ENCODE measurements at places on chromosomes 5 and 9.

DNA sequence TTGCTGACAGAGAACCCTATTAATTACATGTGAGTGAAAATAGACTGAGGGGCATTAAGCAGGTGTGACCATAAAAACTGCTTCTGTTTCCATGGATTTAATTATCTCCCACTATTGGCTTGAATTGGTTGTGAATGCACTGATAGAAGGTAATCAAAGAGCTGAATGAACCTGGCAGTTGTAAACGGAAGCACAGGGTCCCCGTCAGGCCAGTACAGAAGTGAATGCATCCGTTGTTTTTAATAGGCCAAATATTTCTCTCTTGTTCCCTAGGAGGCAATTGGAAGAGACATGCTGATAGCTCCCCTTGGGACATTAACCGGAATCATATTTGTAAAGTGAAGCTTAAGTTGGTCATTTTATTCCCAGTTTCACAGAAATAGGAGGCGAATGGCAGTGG lies 147.0 kb downstream of the CAVIN4 start:
- DNase-seq = no peak

DNA sequence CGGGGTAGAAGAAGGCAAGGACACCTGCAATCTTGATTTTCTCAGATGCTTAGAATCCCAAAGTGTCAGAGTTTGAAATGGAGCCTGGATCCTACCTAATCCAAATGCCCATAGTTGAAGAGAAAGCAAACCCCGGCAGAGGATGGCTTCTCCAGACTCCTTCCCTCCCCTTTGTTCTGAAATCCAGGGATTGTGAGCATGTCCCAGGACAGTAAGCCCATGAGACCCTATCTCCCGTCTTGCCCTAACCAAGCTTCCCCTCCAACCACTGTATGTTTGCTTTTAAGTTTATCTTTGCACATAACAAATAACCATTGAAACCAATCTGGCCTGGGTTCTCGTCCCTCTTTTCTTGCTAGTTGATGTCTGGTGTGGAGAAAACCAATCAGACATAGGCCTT lies 78.3 kb upstream of the NIPAL4 start:
- DNase-seq = no peak

GRCh38 chr5:145588113-145588512 lies 247.0 kb downstream of the PRELID2 start:
- DNase-seq = no peak

DNA sequence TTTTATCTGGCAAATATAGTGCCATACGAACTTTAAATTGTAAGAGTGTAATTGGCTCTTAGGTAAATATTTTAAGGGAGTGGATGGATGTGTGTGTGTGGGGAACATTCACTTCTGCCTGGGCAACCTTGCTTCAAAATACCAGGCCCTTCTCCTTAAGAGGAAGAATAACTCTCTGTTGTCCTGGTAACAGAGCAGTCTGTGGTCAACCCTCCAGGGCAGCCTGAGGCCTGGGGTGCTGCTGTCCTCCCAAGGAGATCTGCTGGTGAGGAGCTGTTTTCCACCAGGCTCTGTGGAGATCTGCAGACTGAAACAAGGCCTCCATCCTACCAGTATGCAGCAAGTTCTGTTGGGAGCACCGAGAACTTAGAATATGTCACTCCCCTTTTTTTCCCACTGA lies 325.2 kb downstream of the PSAT1 start:
- no peak for DNase-seq

DNA sequence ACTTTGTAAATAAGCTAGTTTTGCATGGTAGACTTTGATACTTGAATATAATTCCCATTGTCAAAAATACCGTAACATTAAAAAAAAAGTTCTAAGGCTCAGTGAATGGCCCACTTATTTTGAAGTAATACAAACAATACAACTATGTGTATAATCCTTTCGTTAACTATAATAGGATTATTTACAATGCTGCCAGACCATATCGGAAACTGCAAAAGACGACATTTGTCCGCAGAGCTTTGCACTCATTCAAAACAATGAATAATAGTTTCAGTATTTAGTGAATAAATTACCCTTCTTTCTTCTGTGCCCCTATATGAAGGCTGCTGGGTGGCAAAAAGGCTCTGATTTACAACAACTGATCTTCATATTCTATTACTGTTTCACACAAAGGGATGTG lies 121.8 kb downstream of the DROSHA start:
- DNase-seq = no peak

DNA sequence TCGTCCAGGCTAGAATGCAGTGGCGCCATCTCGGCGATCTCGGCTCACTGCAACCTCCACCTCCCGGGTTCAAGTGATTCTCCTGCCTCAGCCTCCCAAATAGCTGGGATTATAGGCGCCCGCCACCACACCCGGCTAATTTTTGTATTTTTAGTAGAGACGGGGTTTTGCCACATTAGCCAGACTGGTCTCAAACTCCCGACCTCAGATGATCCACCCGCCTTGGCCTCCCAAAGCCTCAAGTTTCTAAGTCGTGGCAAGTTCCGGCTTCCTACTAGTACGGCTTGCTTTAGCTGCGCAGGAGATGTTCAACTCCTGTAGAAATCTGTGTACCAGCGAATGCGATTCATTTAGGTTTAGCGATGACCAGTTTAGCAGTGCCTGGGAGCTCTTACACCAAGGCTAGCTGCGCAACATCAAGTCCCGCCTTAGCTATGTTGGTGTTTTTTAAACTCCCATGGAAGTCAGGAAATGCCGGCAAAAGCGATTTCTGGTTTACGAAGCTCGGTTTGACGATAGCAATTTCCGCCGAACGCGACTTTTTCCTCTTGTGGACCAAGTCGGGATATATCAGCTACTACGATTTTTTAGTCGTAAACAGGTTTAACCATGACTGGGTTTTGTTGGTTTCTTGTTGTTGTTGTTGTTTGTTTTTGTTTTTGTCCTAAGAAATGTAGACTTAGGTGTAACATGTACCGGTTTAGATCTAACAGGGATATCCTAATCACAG lies 46.4 kb downstream of the ANXA2R start:
- DNase-seq = peak; percentile 68

GRCh38 chr5:172450861-172451695 lies 3.2 kb downstream of the SH3PXD2B start:
- DNase-seq = peak; percentile 66

- DNase-seq = peak; percentile 42
Measured at GRCh38 chr5:115068239-115069086, 101.2 kb downstream of the TRIM36 start.

- no peak for DNase-seq
Measured at GRCh38 chr9:131817627-131818026, 77.8 kb upstream of the RAPGEF1 start.

DNA sequence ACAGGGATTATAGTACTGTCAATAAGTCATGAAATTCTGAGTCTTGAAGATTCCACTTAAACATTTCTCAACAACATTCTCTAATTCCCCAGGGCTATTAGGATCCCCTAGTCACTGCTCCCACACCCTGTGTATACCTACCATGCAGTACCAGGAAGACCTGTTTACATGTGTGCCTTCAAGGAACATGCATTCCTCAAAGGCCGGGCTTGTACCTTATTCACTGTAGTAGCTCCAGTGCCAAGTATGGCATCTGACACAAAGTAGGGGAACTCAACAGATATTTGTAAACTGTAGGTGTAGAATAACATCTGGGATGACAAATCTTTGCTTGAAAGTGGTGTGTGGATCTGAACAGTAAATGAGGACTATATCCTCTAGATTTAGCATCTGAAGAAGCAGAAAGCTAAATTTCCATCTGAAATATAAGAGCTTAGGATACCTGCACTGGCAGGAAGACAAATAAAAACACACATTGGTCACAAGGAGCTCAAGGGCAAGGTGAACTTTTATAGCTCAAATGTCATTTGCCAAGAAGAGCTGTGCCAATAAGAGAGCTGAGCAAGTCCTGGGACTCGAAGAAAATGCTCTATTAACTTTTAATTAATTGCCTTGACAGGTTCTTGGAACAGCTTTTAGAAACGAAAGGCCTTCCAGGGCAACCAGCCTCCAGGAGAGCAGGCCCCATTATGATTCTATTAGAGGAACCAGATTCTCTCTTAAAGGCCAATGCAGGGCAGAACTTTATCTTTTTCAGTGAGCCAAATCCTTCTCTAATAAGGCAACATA lies 52.3 kb upstream of the MYOT start:
- no peak for DNase-seq

- DNase-seq = no peak
Measured at GRCh38 chr5:128965011-128965637, at the start of gene SLC27A6. TSS of gene SLC27A6 (plus strand) at chr5:128965488. CDS start at chr5:128966138, 650 bp downstream.

DNA sequence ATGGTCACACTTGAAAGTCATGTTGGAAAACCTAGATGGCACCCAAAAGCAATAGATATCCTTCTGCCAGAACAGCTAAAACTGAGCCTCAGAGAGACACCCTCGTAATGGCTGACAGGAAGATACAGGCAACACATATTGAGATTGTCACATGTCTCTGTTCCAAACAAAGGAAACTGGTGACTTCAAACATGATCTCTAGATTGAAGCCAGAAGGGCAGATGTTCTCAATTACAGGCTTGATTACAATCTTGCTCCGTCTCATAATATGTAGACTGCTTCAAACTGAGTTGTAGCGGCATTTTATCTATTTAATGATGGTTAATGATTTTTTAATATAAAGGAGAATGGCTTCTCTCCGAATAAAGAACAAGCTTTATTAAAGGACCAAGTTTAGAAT lies 774.3 kb downstream of the KCTD16 start:
- no peak for DNase-seq

DNA sequence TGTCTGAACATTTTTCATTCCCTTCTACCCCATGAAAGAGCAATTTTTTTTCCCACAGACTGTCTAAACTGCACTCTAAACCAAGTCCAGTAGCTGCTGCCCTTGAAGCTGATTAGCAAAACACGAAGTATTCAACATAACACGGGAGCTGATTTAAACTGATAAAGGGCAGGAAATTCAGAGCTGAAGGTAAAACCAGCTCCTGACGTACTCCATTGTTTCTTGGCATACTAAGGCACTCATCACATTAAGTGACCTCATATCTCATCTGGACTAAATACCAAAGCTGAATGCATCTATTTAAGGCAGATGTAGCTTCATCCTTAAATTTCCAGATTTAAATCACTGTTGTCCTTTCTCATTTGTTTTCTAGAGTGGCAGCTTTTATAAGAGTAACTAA lies 12.0 kb downstream of the GDF9 start:
- no peak for DNase-seq

GRCh38 chr9:134778156-134778555 lies 102.5 kb upstream of the FCN2 start:
- DNase-seq = no peak

- no peak for DNase-seq
Measured at GRCh38 chr5:155886311-155887031, 440.5 kb upstream of the SGCD start.

DNA sequence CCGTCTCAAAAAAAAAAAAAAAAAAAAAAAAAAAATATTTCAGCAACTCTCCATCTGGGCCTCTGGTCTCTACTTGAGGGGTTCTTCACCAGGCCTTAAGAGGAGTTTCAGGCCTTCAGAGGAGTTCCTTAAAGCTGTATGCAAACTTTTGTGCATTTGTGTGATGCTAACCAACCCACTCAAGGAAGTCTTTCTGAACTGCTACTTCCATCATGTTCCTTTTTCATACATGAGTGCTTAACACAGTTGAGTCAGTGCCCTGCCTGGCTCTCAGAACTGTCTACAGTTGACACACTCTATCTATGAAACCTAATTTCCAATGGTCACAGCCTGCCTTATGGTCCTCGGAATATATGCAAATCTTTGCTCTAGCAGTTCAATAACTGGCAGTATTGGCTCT lies 146.5 kb downstream of the MEF2C start:
- no peak for DNase-seq

DNA sequence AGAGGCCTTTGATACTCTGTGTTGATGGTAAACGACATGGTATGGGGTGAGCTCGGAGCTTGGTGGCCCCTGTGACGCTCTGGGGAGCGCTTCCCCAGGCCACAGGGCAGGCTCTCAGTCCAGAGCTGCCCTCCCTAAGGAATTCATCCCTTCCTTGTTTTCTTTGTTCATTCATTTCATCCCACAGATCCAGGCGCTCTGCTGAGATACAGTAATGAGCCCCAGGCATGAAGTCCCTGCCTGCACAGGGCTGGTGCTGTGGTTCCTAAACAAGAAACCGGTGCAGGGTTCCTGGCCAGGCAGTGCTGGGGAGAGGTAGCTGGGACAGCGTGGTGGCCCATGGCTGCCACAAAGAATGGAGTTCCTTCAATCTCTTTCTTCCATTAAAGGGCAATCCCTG lies 14.4 kb downstream of the NEK6 start:
- DNase-seq = no peak

DNA sequence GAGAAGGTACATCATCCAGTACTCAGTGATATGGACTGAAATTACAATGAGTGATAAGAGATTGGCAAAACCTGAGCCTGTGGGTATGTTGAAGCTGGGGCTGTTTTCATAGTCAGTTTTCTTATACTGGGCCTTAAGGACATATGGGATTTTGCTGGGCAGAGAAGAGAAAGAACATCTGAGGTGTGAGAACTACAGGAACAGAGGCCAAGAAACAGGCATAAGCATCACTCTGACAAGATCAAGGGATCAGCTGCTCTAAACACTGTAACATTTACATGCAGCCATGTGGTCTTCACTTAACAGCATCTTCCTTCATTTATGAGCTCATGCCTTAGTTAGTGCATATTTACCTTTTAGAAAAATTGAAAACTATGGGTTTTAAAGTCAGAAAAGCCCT lies 220.0 kb downstream of the TRIM36 start:
- DNase-seq = no peak

DNA sequence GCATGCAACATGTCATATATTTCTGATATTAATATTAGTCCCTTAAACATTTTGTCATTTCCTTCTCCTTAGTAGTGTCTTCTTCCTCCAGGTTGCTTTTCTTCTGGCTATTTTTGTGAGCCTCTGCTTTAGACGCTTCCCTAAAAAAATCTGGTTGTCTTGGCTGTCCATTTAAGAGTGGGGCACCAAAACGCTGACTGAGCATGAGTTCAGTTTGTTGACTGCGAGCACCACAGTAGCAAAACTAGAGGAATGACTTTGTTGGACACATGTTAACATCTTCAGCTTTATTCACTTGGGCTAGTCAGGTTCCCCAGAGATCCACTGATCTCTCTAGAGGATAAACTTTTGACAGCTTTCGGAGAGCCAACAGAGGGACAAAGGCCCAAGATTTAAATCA lies 19.3 kb upstream of the TEK start:
- DNase-seq = no peak
